ENCODE measurements at places on chromosomes 11 and 22.

DNA sequence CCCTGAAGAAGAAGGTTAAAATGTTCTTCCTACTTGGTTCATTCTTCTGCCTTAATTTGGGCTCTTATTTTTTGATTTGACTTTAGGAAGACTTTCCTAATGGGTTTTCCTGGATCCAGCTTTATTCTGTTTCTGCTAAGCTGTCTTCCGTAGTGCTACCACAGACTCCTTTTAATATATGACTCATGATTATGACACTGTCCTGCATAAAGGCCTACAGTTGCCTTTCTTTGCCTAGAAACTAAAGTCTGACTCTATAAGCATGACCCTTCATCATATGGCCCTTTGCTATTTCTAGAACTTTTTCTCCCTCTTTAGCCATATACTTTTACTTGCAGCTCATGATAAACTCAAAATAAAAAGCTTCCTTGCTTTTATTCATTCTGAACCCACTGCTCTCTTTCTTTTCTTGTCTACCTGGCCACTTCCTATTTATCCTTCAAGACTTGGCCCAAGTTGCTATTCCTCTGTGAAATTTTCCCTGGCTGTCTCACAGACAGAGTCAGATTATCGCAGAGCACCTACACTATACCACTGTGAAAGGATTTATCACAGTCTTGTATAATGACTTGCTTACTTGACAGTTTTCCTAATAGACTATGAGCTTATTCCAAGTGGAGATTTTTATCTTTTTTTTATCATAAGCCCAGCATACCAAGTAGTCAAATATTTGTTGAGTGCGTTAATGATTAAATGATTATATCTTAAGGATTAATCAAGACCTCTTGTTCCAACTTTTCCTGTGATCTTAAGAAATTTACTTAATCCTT, 24.7 kb downstream of the TBCEL start:
- no peak for DNase-seq

DNA sequence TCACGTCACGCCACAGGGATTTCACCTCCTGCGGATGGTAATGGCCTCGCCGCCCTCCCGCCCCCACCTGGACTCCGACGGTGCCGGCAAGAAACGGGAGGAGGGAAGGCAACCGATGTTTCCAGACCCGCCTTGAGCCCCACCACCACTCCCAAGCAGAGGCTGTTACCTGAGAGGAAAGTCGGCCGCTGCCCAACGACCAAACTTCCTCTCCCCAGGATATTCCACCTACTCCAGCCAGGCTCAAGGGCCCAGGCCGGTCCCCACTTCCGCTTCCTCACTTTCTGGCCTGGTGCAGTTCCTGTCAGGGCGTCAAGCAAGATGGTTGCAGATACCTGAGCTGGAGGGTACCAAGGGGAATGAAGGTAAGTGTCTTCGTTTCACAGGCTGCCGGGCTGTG, at the start of gene ENTHD1:
Gene ENTHD1, minus strand, starts transcription at position 235 of the 400 bp plus-strand sequence. CDS start 6,012 bp downstream, outside the sequence.
- no peak for DNase-seq

DNA sequence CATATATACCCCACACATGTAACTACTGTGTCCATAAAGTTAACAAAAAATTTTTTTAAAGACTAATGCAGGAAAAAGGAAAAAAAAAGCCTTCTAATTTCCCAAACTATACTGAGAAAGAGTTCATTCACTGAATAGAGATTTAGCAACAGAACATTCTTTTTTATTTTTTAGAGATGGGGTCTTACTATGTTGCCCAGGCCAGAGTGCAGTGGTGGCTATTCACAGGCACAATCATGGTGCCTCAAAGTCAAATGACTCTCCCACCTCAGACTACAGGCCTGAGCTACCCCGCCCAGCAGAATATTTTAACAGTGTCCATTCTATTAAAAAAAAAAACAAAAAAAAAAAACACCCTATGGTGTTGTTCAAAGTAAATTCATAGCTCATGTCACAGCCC, 25.7 kb downstream of the DGCR2 start:
- DNase-seq = no peak

DNA sequence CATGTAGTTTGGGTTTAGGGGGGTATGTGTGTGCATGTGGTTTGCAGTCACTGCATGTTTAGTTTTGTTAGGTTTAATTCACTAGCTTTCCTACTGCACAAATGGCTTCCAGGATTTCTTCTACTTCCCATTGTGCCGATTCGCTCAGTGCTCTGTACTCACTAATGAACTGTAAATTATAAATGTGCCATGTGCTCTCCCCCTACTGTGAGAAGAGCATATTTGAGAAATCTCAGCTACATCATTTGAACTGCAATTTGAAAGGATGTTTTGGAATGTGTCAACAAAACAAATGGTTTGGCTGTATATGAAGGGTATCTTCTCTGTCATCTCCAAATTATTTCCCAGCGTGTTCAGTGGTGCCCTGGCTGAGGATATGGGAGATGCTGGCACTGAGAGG, 28.1 kb downstream of the CYB5R2 start:
- DNase-seq = no peak

DNA sequence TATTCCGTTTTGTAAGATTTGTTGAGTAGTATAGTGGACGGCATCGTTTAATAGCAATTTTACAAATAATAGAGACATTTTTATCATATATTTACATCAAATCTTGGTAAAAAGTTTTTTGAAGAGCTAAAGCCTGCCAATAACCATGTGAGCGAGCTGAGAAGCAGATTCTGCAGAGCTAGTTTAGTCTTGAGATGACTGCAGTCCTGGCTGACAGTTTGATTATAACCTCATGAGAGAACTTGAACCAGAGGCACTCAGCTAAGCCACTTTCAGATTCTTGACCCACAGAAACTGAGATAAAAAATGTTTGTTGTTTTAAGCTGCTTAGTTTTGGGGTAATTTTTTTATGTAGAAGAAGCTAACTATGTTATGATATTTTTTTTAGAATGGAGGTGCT, 78.9 kb downstream of the PDE3B start:
- DNase-seq = no peak

DNA sequence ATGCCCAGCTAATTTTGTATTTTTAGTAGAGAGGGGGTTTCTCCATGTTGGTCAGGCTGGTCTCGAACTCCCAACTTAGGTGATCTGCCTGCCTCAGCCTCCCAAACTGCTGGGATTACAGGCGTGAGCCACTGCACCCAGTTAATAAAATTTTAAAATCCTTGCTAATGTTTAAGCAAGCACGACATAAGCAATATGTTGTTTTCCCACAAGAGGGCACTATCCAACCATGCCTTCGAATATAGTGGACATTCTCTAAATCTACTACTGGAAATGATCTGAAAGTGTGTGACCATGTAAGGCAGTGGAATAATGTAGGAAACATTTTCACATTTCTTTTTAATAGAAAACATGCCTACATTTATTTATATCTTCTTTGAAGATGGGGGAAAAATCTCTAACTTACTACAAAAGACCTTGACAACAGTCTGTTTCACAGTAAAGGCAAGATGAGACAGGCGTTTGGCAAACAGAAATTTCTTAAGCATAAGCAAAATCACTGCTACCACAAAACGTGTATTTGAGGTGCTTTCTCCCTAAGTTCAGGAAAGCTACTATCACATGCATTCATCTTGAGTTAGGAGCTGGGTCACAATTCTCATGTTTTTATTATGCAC, 38.2 kb downstream of the PITPNB start:
- peak; percentile 31 for DNase-seq

DNA sequence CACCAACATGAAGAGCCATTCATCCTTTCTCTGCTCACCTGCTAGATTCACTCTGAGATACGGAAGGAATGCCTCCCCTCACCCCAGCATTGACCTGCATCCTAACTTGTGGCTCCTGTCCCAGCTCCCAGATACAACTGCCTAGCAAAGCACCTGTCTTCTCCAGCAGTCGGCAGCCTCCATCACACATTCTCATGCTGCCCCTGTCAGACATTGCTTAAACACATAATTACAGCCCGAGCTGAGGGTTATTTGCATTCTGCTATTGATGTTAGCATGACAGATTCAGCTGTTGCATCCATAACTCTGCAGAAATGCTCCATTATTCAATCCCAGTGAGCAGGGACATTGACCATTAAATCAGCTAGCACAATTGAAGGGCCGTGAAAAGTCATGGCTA, 184.4 kb upstream of the NARS2 start:
- no peak for DNase-seq

GRCh38 chr11:59137190-59137589, 5.5 kb upstream of the FAM111A start:
- DNase-seq = no peak

DNA sequence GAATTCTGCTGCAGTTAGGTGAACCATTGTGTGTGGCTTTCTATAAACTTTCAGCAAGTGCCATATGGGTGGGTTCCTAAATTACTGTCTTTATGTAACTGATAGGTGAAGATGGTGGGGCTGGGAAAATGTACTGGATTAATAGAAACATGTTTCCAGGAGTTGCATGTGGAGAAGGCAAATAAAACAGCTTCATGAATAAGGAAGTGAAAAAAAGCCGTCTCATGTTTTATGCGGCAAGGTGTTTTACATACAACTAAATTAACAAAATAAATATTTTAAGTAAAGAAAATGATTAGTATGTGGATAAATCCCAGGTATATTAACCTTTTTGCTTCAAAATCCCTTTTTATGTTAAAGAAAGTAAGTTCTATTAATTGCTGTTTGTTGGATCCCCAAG, 67.2 kb downstream of the EXT2 start:
- DNase-seq = no peak

All from NCI-H2029 treated with DMSO at 0.1 percent for 48 hours (cell line).